SK-N-MC (cell line): ENCODE measurements at places on chromosomes 7 and 10.

- no peak for DNase-seq
Measured at GRCh38 chr7:110779339-110779738, 311.6 kb upstream of the LRRN3 start.

GRCh38 chr7:36175886-36176285, 22.8 kb downstream of the EEPD1 start:
- no peak for DNase-seq

GRCh38 chr7:45067582-45067981, 21.2 kb downstream of the NACAD start:
- DNase-seq: no peak

DNA sequence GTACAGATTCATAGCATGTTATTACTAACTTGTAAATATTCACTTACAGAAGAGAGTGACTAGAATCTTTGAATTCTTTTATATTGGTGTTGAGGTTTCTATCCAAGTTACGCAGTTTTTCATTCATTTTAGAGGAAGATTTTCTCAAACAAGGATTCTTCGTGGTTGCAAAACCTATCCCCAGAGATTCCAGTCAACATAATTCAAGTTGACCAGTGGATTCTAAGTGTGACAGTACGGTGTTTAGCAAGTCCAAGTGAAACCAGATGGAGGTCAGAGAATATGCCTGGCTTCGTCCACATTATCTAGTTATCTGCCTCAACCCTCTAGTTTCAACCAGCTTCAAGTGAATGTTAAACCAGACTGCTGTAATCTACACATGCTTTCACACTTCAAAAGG, 131.9 kb downstream of the SDK1 start:
- no peak for DNase-seq

DNA sequence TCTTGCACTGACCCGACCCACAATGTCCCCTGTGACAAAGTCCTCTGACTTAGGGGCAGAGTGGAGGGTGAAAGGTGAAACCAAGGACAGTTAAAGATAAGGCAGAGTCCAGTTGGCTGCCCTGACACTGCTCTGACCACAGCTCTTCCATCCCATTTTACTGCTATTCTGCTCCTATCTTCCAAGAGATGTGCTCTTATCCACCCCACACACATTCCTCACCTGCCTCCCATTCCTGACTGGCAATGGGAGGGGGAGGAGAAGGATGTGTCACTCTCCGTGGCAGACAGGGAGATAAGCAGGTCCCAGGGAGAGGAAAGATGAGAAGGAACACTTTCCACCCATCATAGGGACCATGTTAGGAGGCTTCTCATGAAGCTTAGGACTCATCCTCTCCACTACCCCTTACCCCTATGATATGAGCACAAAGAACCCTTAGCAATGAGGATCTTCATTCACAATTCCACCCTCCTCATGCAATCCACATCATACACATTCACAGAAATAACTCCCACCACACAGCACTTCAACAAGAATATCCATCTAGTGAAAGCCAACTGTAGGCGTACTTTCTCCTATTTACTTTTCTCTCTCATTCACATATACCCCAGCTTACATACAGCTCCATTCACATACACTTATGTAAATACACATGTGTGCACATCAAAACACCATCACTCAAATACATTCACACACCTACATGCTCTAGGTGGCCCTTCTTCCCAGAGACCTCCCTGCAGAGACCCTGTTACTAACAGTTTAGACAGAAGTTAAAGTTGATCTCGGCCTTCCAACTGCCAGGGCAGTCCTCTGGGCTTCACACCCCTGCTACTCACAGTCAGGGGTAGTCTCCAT, 6.6 kb downstream of the SYNPO2L start:
- DNase-seq: no peak

DNA sequence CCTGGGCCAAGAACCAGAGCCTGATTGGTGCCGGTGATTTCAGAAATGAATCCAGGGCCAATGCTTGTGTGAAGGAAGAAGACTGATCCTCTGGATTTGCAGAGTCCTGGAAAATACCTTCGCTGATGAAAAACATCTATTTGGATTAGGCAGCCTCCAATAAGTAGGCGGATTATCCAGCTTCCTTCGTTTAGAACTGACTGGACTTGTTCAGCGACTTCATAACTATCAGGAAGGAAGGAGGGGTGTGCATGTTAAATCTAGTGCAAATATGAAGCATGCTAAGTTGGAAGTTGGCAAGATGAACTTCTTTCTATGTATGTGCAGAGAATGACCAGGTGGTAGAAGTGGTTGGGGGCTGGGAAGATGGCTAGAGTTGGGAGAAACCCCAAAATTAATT, 41.0 kb downstream of the NKX2-3 start:
- no peak for DNase-seq

- no peak for DNase-seq
Measured at GRCh38 chr10:124168581-124168980, 75.2 kb upstream of the CHST15 start.

- DNase-seq: no peak
Measured at GRCh38 chr7:91293840-91294239, 29.6 kb downstream of the FZD1 start.

GRCh38 chr7:93310346-93310745, 78.2 kb downstream of the VPS50 start:
- no peak for DNase-seq

- no peak for DNase-seq
Measured at GRCh38 chr10:49283491-49283890, 15.5 kb upstream of the C10orf71 start.

GRCh38 chr10:10902951-10903350, 114.7 kb upstream of the CELF2 start:
- no peak for DNase-seq

GRCh38 chr7:131010029-131010716, 276.2 kb upstream of the KLF14 start:
- DNase-seq: no peak

DNA sequence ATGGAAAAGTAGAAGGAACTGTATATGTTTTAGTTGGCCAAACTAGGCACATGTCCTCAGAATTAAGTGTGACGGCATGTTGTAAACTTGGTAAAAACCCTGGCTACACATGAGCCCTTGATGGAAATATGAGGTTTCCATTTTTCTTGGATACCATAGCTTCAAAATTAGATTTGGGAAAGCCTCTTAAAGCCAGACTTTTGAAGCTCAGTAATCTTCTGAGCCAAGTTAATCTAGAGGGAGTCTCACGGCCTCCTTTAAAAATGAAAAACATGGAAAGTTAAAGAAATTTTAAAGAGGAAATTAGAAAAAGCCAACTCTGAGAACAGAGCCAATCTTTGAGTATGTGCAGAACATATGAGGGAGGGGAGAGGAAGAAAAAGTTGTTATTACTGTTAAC, 376.0 kb downstream of the CTNNA3 start:
- no peak for DNase-seq

GRCh38 chr7:92206672-92207071, 27.7 kb upstream of the LRRD1 start:
- no peak for DNase-seq

GRCh38 chr10:123103944-123104343, 31.8 kb upstream of the HMX3 start:
- no peak for DNase-seq

DNA sequence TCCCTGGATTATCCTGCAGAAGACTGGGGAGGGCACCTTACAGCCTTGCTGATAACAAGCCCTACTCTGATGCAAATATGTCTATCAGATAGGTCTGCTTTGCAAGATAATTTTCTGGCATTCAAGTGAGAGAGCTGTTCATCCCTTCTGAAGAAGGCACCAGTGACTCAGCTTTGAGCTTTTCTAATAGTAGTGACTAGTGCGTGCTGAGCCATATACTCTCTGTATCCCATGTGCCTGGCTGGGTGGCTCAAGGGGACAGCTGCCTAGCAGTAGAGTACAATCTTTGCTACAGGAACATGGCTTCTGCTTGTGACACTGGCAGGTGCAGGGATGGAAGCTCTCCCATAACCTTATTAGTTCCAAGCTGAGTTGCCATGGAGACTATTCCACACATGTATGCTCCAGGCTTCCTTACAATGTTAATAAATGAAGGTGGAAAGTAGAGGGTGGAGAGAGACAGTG, 35.0 kb upstream of the ABCB4 start:
- no peak for DNase-seq

DNA sequence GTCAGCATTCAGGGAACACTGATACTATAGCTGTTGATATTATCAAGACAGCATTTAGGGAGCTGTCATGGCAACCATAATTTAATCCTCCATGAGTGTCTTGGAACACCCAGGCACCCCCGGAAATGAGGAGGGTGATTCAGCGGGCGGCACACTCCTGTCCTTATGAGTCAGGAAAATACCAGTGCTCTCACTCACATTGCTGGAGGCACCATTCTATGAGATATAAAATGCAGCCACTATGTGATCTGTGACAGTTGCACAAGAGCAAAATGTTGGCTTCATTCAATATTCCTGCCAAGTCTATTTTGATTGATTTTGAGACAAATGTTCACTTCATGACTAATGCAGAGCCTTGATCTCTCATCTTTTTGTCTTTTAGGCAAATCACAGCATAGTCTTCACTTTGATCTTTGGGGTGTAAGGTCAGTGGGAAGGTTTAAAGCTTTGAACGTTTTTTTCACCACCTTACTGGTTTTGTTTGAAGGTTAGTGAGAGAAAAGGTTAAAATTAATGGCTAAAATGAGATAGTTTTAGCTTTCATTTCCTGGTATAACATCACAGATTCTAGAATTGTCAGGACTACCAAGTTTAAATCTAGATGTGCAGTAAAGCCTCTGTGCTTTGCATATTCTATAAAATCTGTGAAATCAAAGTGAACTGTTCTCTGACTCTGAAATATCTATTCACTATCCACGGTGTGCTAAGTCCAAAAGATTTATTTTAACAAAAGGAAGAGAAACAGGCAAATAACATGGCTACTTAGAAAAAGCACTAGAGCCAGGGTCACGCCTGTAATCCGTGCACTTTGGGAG, 12.4 kb upstream of the ARHGAP12 start:
- DNase-seq: peak; percentile 50

GRCh38 chr7:154371424-154371823, 319.2 kb downstream of the DPP6 start:
- no peak for DNase-seq

GRCh38 chr10:15678851-15679250, 40.9 kb downstream of the ITGA8 start:
- DNase-seq: no peak

- DNase-seq: no peak
Measured at GRCh38 chr7:93890041-93890463, 501 bp downstream of the TFPI2 start.

DNA sequence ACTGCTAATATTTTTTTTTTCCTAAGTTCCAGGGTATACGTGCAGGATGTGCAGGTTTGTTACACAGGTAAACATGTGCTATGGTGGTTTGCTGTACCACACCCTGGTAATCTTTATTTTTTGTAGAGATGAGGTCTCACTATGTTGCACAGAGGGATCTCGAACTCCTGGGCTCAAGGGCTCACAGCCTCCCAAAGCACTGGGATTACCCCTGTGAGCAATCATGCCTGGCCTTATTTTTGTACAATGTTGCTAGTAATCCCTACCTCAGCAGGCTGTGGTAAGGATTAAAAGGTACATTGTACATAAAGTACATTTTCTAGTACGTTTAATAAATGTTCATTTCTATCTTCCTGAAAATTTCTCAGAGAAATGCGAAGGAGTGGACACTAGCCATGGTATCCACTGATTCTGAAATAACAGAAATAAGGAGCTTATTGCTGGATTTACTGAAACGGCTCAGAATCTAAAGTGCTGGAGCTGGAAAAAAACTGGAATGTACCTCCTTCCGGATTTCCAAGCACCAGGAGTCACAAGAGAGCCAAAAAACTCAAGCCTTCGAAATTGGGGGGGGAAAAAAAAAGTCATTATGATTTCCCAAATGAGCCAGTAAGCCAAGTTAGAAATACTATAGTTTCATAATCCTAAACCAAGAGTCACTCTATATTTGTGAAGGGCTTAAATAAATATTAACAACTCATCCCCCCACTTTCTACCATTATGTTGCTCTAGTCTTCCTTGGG, 69.6 kb downstream of the NT5C2 start:
- no peak for DNase-seq

- DNase-seq: no peak
Measured at GRCh38 chr7:14833707-14834106, 68.8 kb downstream of the DGKB start.

- no peak for DNase-seq
Measured at GRCh38 chr7:70529914-70530585, 601.9 kb upstream of the GALNT17 start.

DNA sequence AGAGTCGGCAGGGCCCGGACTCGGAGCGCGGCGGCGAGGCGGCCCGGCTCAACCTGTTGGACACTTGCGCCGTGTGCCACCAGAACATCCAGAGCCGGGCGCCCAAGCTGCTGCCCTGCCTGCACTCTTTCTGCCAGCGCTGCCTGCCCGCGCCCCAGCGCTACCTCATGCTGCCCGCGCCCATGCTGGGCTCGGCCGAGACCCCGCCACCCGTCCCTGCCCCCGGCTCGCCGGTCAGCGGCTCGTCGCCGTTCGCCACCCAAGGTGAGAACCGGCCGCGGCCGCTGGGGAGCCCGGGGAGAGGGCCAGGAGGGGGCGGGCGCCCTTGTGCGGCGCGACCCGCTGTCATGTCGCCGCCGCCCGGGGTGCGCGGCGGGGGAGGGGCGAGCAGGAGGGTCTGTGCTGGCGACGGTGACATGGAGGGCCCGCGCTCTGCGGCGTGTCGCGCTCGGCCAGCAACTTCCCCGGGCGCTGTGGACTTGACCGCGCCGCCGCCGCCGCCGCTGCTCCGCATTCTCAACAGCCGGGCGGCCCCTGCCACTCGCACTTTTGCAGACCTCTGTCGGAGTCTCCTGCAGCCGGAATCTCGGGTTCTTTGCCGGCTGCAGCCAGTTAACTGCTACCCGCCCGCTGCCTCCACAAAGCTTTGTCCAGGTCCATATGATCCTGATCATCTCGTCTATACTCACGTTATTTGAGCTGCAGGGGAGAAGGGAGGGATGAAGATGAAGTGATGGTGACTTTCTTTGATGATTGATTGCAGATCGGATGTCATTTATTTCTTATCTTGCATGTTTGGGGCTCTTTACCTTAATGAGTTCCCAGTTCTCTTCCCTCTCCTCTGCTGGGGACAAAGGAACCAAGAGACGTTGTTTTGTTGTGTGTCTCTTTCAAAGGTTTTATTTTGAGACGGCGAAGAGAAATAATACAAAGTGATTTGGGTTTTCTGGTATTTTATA, 869 bp downstream of the TRIM24 start:
- no peak for DNase-seq

- no peak for DNase-seq
Measured at GRCh38 chr10:69893271-69893900, 91.7 kb downstream of the COL13A1 start.

GRCh38 chr7:42720991-42721796, 190.7 kb downstream of the C7orf25 start:
- DNase-seq: no peak

DNA sequence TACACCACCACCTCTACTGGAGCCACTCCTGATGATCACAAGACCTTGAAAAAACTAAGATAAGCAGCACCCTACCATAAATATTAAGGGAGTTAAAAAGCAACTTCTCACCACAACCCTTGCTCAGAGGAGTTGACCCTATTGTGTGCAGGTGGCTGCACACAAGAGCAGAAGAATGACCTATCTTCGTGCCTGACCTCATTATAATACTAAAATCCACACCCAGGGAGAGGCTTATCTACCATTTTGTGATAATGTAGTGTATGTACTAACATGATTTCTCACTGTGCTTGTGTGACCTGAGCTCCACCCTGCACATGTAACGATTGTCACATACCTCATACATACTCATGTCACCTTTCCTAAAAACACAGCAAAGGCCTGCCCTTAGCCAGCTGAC, 205.0 kb upstream of the MBL2 start:
- DNase-seq: no peak

- DNase-seq: no peak
Measured at GRCh38 chr7:98641646-98642500, 24.8 kb downstream of the NPTX2 start.

- DNase-seq: no peak
Measured at GRCh38 chr7:41316410-41316809, 386.5 kb downstream of the INHBA start.

- DNase-seq: no peak
Measured at GRCh38 chr7:68787566-68787965, 810.7 kb upstream of the AUTS2 start.
